Hematopoietic multipotent progenitor cell (in vitro differentiated cells): ENCODE measurements at places on chromosomes 2 and 18. TPM values are rescaled to one million over a fixed set of nuclear protein-coding genes. Genes with fewer than 3 reads are reported as not detected.
A peak's percentile ranks its signal among the peaks of the same experiment; 100 is the strongest.

- no peak for DNase-seq
Measured at GRCh38 chr18:68555879-68556301, 159.0 kb downstream of the TMX3 start.

GRCh38 chr2:219142329-219142728, 18.3 kb downstream of the NHEJ1 start:
- no peak for DNase-seq

DNA sequence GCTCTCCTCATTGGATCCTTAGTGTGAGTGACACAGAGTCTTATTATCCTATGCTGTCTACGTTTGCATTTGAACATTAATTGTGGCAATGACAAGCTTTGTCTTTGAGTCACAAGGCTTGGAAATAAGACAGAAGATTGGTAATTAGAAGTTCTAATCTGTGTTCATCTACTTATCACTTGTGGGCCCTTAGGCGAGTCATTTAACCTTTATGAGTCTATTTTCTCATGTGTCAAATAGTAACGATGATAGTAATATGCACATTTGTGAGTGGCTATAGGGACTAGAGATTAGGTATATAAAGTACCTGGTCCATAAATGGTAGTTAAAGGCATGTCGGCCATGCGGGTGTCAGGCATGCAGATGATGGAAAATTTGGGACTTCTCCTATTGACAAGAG, 105.6 kb upstream of the NABP1 start:
- DNase-seq = no peak

- no peak for DNase-seq
Measured at GRCh38 chr18:54958704-54959625, at the start of gene CCDC68. CCDC68 (minus strand) TSS chr18:54959461; CDS start chr18:54942791, 16,670 bp downstream.

DNA sequence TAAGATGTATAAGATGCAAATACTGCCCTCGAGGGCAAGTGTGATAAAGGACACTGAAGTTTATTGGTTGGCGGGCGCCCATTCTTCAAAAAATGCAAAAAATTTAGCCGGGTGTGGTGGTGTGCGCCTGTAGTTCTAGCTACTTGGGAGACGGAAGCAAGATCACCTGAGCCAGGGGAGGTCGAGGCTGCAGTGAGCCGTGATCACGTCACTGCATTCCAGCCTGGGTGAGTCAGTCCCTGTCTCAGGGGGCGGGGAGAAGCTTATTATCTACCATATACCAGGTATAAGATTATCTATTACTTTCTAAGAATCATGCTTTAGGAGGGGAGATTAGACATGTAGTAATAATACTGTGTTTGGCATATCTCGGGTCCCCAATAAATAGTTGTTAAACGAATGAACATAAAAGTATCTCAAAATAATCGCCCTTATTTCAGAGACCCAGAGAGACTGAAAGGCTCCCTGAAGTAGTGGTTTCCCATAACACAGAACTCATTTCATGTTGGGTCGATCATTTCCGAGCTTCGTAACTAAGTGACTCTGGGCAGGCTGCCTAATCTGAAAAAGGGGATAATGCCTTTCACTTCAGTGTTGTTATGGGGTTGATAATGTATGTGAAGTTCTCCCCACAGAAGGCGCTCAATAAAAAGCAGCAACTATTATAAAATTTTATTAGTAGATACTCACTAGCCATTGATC, 1.2 kb upstream of the SELENOI start:
- DNase-seq = no peak

DNA sequence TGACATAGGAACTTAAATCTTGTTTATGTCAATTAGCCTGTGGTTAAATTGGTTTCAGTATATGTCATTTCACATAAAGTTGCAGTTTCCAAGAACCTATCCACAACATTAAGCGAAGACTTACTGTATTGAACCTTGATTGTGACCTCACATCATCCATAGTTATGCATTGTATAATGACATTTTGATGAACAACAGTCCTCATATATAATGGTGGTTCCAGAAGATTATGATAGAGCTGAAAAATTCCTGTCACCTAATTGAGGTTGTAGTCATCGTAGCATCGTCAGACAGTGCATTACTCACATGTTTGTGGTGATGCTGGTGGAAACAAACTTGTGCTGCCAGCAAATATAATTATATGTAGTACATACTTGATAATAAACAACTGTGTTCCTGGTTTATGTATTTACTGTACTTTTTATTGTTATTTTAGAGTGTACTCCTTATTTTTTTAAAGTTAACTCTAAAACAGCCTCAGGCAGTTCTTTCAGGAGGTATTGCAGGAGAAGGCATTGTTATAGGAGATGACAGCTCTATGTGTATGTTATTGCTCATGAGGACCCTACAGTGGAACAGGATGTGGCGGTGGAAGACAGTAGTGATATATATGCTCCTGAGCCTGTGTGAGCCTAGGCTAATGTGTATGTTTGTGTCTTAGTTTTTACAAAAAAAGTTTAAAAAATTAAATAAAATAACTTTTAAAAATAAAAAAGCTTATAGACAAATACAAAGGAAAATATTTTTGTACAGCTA, 56.6 kb downstream of the UBE2E3 start:
- DNase-seq = no peak

- DNase-seq = no peak
Measured at GRCh38 chr18:46754188-46754587, 2.7 kb downstream of the ST8SIA5 start.

- no peak for DNase-seq
Measured at GRCh38 chr18:1595195-1595594, 690.5 kb downstream of the ADCYAP1 start.

DNA sequence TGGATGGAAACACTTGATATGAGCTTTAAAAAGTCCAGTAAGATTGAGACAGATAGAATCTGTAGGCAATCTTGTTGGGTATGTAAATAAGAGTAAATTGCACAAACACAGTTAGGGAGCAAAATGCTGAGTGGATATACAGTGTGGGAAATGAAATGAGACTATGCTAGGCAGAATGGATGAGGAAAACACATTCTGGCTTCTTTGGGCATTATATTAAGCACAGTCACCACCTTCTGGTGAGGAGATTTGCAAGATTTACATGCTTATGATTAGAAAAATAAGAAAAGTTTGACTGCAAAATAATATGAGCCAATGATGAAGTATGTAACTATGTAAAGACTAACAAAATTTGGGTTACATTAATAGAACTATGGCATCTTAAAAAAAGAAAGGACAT, 2165.0 kb upstream of the CELF4 start:
- no peak for DNase-seq

DNA sequence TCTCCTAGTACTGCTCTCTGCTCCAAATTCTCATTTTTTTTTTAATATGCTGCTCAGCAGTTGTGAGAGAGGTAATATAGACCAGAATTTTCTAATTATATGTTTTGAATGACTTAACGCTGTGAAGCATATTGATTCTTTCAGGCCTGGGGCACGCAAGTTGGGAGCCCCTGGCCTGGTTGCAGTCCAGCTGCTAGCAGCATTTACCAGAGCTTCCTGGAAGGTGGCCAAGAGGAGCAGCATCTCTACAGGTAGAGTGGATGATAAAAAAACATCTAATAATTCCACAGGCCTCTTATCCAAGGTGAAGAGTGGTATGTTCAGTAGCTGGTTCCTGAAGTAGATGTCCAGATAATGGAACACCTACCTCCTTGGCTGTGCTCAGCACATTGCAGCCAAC, 7.3 kb upstream of the UGP2 start:
- no peak for DNase-seq

- DNase-seq = no peak
Measured at GRCh38 chr2:70974592-70974991, 3.8 kb upstream of the ANKRD53 start.

- DNase-seq = peak; percentile 35
Measured at GRCh38 chr2:221104361-221104811, 467.7 kb downstream of the EPHA4 start.

DNA sequence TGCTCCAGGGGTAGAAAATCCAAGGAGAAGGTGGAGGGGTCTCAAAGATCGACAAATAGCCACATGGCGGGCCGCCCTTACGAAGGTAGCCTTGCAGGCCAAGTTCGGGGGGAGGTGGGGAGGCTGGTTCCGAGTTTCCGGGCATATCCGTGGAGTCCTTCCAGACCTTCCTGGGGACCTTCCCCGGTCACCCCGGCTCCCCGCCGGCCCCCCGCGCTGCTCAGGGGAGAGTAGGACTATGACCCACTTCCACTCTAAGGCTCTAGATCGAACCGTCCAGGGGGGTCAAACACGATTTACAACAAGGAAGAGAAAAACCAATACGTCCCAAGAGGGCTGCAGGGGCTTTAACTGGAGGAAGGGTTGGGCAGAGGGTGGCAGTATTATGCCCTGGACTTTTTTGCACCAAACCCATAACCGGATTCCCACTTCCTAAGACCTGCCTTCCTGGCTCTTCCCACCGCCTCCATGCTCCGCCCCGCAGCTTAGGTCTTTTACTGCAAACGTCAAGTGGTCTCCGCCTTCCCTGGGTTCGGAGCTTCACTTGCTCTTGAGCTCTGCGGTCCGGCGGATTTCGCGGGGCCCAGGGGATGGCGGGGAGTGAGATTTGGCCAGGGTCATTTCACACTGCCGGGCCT, 779 bp upstream of the LYPD6 start:
- no peak for DNase-seq

DNA sequence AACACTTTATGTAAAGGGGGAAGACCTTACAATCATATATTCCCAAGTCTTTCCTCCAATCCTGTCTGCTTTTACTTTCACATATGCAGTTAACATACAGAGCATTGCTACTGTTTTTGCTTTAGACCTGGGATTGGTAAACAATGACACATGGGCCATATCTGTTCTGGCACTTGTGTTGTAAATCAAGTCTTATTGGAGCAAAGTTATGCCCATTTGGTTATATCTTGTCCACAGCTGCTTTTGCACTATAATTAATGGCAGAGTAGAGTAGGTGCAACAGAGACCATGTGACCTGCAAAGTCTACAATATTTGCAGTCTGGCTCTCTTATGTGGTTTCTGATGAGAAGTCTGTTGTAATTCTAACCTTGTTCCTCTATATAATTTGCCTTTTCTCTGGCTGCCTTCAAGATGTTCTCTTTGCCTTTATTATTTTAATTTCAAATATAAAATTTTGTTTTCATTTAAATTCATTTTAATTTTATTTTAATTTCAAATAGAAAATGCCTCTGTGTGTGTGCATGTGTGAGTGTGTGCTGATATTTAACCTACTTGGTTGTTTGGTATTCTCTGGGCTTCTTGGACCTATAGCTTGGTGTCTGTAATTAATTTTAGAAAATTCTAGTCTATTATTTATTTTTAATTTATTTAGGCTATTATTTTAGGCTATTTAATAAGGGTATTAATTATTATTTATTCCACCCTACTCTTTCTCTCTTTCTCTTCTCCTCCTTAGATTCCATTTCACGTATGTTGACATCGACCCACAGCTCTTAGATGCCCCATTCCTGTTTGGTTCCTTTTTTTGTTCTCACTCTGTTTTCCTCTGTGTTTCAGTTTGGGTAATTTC, 16.8 kb upstream of the LPIN1 start:
- no peak for DNase-seq

DNA sequence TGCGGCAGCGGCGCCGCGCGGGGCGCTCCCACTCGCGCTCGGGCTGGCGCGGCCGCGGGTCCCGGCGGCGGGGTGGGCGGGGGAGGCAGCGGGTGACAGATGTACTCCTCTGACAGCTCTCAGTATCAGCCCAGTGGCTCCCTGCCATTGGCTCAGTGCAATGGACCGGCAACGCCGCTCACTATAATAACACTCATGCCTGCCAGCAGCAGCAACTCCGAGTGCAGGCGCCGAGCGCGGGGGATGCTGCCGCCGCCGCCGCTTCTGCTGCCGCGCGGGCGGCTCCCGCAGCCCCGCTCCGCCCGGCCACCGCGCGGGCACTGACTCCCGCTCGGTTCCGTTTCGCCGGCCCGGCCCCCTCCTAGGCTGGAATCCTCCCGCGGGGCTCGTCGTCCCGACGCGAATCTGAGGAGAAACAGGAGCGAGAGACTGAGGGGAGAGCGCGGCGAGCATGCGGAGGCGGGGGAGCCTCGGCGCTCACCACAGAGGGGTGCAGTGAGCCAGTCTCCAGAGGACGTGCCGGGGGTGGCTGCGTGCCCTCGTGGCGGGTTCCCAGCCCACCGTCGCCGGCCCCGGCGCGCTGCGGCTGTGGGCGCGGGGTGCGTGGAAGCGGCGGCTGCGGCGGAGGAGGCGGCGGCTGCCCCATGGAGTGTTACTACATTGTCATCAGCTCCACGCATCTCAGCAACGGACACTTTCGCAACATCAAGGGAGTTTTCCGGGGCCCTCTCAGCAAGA, at the start of gene ZNF804A:
ZNF804A (plus strand) TSS at position 214 of the 738 bp plus-strand sequence; CDS start at position 645, 431 bp downstream.
- DNase-seq = peak; percentile 78

- DNase-seq = no peak
Measured at GRCh38 chr2:222318026-222318711, 19.4 kb upstream of the PAX3 start.

DNA sequence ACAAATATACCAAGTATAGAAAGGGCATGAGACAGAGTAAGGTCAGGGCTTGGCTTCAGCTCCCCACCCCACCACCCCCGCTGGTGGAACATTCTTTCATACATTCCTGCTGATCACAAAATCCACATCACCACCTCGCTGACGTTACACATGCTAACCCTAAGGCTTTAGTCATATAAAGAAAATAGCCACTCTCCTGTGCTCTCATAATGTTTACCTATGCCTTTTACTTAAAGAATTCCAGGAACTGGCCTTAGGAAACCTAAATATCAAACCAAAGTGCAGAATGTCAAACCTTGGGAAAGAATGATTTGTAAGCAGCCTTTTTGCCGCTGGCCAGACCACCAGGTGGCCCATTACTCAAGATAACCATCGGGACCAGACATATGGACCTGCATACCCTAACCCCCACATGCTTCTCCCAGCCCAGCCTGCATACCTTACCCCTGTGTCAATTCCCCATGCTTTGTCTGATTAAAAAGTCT, 136.3 kb upstream of the SLC39A10 start:
- no peak for DNase-seq

DNA sequence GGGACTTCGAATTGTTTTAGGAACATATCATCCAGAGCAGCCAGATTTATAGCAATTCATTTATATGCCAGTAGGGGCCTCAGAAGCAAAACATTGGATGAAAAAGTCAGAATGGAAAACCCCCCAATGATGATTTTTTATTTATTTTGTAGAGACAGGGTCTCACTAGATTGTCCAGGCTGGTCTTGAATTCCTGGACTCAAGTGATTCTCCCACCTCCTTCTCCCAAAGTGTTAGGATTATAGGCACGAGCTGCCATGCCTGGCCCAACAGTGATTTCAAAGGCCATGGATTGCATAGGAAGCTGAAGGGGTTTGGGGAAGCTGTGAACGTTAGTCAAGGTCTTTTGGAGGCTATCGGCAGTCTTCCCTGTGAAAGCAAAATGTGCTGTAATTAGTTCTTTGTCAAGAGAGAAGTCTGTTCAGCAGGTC, 21.9 kb upstream of the MCFD2 start:
- DNase-seq = no peak

- DNase-seq = no peak
Measured at GRCh38 chr2:95296880-95297487, at the start of gene KCNIP3. KCNIP3 (plus strand) TSS chr2:95297347; CDS start chr2:95297439, 92 bp downstream.

The TBC1D8 gene
- 1.6 TPM for total RNA-seq

The DCTN1 gene
- 98.3 TPM for total RNA-seq

The ZAP70 gene
- 19.1 TPM for total RNA-seq

The DNAH6 gene
- total RNA-seq = 0.54 TPM

The STRN gene
- 16.2 TPM for total RNA-seq

The GULP1 gene
- total RNA-seq = under 0.01 TPM

The RUFY4 gene
- 1.1 TPM for total RNA-seq
